ENCODE measurements at places on chromosomes 1 and 21.

DNA sequence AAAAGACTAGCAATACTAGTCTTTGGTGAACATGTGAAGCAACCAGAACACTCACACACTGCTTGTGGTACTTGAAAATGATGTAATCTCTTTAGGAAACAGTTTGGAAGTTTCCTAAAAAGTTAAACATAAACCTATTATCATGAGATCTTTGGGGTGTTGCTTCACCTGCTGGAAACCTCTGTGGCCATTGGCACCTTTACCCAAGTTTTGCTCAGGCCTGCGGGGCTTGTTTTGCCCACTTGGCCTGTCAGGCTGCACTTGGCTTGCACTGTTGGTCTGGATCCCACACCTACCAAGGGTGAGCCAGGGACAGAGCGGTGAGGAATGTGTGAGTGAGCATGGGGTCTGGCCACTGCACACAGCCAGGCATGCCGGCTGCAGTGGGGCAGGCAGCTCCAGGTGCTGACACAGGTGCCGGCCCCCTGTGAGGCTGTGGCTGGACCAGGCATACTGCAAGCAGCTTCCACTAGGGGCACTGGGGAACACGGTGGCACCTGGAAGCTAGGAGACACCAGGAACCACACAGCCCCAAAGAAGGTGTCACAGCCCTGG is 14.4 kb upstream of the FNBP1L start:
- no peak for DNase-seq

GRCh38 chr1:99675994-99676393 is 30.1 kb downstream of the PALMD start:
- DNase-seq: no peak

- DNase-seq: no peak
Observed at GRCh38 chr21:45265721-45266517, 21.8 kb downstream of the POFUT2 start.

- no peak for DNase-seq
Observed at GRCh38 chr1:68049941-68050878, at the start of gene DIRAS3. Gene DIRAS3, minus strand, starts transcription at chr1:68050627. Its CDS starts 3,330 bp downstream, at chr1:68047297.

- no peak for DNase-seq
Observed at GRCh38 chr1:226881515-226882185, 11.2 kb downstream of the PSEN2 start.

GRCh38 chr21:45997495-45998275 is 16.1 kb downstream of the COL6A1 start:
- DNase-seq: no peak

DNA sequence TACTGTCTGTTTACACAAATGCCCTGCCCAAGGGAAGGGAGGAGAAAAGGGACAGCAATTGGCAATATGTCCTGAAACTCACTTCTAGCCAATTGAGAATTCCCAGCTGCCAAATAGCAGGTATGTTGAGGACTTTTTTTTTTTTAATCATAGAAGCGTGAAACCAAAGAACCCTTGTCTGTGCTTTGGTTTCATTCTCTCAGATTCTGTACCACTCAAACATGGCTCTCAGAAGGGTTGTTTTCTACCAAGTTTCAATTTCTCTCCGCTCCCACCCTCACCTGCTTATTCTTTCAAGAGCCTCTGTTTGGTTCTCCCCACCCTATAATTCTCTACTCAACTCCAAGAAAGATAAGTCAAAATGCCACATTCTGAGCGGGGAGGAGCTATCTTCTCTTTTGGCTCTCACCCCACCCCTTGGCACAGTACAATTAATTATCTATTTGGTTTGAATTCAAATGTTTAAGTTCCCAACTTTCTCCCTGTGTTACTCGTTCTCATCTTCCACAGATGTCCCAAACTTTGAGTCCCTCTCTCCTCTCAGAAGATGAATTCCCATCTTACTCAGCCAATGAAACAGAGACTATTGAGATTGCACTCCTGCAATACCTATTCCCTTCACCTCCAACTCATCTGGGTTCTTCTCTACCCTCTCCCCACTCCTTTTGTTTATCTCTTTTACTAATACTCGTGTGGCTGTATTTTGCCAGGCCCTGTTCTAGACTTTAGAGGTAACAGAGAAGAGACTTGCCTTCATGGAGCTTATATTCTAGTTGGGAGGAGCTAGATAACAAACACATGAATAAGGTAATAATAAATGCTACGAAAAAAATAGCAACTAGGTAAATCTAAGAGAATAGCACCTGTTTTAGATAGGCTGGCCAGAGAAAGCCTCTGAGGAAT is 3.9 kb upstream of the TP53BP2 start:
- no peak for DNase-seq

DNA sequence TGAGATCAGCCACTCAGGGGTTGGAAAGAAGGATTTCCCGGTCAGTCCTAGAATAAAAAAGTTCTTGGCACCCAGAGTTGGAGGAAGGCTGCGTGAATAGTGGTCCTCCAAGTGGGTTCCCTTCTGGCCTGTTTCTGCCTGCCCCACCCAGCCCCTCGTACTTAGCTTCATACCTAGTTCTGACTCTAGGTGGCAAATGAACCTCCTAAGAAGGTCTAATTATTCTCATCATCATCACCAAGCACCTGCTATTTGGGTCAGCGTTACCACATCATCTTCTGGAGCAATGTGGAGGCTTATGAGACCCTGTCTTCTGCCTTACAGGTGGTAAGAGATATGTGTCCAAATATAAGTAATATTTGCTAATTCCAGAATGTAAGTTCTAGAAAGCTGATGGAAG is 35.9 kb upstream of the NFASC start:
- DNase-seq: no peak

- no peak for DNase-seq
Observed at GRCh38 chr21:31457675-31458074, 113.6 kb upstream of the TIAM1 start.

DNA sequence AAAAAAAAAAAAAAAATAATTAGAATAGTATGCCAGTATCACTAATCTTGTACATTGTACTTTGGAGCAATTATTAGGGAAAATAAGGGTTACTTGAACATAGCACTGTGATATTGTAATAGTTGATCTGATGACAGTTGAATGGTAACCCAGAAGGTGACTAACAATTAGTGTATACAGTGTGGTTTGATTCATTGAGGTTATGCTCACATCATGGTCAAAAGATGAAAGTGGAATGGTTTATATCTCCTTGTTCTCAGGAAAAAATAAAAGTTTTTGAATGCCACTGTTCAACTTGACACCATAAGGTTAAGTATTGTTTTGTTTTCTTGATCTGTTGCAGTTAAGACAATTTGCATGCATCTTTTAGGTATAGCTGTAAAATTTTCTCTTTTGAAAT is 87.0 kb downstream of the GPR52 start:
- DNase-seq: no peak

DNA sequence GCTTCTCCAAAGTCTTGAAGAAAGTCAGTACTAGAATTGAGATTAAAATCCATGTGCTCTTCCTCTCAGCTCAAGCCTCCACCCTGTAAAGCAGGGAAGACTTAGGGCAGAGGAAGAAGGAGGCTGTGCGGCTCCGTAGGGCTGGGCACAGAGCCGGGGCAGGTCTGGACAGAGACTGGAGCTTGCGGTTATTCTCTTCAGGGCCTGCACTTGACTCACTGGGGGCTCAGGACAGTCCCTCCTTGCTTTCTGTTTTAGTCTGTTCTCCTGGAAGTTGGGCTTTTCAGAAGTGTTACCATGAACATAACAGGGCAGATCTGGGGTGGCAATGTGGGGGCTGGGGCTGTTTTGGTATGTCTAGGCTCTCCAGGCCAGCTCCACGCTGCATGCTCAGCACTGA is 21.6 kb upstream of the TRABD2B start:
- DNase-seq: no peak

DNA sequence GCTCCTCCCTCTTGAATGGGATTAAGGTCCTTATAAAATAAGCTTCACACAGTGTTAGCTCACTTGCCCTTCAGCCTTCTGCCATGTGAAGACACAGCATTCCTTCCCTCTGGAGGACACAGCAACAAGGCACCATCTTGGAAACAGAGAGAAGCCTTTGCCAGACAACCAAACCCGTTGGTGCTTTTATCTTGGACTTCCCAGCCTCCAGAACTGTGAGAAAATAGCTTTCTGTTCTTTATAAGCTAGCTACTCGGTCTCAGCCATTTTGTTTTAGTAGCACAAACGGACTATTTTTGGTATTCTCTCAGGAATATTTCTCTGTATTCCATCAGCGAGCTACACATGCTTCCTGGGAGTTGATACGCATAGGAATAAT is 58.6 kb upstream of the IRF2BP2 start:
- no peak for DNase-seq

DNA sequence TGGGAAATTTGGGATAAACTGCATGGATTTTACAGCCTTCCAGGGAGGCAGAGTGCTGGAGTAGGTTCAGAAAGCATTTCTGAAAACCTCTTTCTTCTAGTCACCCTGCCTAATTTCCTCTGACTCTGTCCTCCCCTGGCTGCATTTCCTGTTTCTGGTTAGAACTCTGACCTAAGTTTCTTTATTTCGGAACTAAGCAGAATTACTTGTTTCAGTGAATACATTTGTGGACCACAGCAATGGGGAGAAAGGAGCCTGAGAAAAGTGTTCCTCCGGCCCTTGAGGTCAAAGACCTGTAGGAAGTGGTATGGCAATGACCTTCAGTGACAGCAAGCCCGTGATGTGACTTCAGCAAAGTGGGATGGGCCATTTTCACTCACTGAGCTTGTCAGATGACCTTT is 173.4 kb upstream of the RUNX1 start:
- DNase-seq: peak; percentile 41

DNA sequence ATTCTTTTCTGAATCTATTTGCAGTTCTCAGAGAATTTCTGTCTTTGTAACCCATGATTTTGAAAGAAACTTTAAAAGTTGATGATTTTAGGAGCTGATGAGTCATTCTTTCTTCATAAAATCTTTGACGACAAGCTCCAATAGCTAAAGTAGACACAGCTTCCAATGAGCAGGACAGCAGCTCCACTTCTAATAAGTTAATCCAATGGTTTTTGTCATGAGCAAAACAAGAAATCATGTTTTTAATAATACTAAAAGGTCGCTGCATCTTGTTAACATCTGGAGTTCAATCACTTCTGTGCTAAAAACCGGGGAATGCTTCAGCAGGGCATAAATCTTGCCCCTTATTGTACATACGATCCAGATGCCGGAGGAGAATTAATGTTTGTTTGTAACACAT is 48.9 kb upstream of the GORAB start:
- no peak for DNase-seq

- no peak for DNase-seq
Observed at GRCh38 chr1:232388363-232388762, 241.6 kb downstream of the SIPA1L2 start.

DNA sequence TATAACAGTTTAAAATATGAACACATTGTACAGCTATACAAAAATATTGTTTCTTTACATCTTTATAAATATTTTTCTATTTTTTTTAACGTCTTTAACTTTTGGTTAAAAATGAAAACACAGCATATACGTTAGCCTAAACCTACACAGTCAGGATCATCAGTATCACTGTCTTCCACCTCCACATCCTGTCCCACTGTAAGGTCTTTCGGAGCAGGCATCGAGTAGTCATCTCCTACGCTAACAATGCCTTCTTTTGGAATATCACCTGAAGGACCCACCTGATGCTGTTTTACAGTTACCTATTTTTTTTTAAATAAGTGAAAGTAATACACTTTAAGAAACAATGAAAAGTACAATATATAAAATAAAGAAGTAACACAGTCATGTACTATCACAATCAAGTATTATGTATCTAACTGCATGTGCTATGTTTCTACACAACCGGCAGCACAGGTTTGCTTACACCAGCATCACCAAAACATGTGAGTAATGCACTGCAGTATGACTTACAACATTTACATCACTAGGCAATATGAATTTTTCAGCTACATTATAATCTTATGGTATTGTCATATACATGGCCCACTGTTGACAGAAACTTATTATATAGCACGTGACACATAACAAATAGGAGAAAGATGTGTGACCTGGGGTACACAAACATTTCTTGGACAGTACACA is 254.4 kb downstream of the AKT3 start:
- no peak for DNase-seq

DNA sequence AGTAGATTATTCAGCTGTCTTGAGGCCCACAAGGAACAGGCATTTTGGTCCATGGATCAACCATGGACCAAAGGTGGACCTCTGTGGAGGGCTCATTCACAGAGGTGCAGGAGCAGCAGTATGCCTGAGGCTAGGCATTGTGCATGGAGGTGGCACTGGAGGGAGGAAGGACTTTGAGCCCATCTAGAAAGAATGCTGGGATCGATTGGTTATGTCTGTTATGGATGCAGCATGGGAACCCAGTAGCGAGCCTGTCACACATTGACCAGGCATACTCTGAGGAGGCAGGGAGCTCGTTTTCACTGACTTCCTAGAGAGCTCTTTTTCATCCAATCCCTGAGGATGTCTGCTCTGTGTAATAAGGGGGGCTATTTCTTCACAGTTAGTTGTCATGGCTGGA is 75.5 kb downstream of the KCNN3 start:
- no peak for DNase-seq

GRCh38 chr1:85275701-85276214 is 674 bp downstream of the BCL10 start:
- DNase-seq: no peak

GRCh38 chr1:194338241-194338948 is 1152.0 kb upstream of the B3GALT2 start:
- DNase-seq: peak; percentile 25
